ENCODE measurements at places on chromosomes 2 and 18.

DNA sequence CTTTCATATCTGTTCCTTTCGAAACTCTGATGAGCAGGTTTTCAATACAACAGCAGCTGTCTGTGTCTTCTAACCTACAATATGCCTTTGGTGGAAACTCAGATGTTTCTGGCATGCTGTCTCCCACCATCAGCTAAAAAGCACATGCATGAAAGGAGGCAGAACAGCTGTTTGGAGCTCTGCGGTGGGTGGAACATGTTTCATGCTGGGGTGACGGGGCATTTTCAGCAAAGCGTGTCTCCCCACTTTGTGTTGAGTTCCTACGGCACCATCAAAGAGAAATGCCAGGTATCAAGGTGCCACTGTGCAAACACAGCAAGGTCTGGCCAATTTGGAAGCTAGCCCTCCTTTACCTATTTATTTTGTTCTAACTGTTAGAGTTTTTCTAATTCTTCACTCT is 290.1 kb downstream of the CLIP4 start:
- DNase-seq: no peak

DNA sequence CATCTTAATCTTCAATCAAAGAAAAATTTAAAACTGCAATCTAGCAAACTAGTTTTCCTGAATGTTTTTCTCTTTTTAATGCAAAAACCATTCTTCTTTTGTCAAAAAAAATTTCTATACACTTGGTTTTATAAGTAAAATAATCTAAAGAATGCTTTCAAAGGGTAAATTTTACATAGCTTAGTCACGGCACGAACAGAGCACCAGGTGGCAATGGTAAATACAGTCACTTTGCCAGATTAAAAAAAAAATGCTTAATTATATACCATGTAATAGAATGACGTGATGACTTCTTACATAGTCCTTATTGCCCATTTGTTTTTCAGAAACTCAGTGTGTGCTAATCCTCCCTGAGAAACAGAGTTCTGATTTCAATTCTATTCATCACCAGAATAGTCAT is 10.4 kb downstream of the FEZ2 start:
- DNase-seq: no peak

- no peak for DNase-seq
These were observed 137.6 kb downstream of the ATL2 start for GRCh38 chr2:38239452-38239851.

DNA sequence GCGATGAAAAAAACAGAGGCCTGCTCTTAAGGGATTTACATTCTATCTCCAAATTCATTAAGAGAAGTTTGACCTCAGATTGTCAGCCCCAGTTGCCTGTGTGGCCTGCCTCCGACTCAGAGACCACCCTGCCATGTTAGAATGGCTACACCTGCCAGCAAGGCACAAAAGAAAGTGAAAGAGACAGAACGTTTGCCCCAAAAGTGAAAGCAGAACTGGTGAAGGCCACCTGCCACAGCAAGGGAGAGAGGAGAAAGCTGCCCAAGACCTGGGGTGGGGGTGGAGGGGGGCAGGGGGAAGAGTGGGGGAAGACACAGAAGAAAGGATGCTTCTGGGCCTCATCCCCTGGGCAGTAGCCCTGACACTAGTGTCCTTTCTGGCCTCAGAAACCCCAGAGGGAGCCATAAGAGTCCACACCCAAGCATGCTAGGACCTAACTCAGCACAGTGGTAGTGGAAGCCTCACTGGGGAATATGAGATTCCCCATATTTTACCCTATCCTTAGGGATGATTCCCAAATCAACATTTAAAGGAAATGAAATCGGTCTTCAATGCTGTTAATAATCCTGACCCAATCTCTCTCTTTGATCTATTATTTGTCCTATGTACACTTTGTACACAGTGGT is 389.7 kb downstream of the TXNL1 start:
- DNase-seq: no peak

- DNase-seq: no peak
These were observed 627.6 kb downstream of the DPP10 start for GRCh38 chr2:115070002-115070401.

DNA sequence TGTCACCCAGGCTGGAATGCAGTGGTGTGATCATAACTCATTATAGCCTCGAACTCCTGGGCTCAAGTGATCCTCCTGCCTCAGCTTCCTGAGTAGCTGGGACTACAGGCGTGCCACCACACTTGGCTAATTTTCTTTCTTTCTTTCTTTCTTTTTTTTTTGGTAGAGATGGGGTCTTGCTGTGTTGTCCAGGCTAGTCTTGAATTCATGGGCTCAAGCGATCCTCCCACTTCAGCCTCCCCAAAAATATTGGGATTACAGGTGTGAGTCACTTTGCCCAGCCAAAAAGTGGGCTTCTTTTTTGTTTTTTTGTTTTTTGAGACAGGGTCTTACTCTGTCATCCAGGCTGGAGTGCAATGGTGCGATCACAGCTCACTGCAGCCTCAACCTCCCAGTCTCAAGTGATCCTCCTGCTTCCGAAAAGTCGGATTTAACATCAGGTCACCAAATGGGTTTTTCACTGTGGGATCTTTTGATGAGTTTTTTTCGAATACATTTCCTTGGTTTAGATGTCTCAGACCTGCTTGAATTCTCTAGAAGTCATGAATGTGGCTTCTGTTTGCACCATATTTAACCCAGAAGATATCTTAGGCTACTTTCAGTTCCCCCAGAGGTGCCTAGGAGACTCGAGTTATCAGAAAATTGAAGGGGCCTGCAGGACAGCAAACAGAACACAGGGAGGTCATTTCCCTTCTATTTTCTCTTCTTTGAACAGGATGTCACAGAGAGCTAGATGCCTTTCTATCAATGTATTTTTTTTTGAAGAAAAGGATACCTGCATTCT is 8.9 kb downstream of the RAB31 start:
- DNase-seq: no peak

DNA sequence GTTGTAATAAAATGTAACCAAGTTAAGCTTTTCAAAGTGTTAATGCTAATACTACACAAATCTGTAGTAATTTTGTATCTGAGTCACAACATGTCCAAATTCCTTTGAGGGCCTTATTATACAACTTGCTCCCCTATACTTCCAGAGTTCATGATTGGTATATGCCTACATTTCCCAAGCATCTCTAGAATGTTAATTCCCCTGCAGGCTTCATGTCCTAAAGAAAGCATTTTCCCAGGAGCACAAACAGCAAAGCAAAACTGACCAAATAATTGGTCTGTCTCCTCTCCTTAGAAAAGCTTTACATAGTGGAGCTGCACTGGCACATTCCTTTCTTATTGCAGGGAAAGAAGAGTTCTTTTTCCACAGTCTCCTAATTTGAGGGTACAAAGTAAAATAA is 3.7 kb downstream of the ALS2 start:
- no peak for DNase-seq

DNA sequence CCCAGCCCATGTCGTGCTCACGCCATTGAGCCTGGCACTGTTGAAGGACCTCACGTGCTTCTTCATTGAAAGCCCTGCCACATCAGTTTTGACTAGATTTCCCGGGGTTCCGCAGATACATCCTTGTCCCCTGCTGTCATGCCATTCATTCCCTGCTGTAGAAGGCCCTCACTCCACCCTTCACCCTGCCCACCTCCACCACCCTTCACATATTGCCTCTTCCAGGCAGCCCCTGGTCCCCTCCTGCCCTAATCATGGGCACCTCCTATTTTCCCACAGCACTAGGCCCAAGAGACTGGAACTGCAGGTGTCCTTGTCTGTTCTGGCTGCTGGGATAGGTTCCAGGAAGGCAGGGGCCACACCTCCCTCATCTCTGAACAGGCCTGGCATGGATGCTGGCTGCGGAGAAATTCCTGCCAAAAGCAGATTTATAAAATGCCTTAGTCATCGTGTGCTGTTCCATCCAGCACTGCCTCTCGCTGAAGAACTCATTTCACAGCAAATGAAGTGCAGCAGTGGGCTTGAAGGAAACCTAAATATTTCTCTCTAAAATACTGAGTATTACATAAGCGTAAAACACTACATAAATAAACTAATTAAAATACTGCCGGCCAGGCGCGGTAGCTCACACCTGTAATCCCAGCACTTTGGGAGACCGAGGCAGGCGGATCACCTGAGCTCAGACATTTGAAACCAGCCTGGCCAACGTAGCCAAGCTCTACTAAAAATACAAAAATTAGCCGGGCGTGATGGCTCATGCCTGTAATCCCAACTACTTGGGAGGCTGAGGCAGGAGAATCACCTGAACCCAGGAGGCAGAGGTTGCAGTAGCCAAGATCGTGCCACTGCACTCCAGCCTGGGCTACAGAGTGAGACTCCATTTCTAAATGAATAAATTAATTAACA is 38.4 kb downstream of the EIF4E2 start:
- no peak for DNase-seq

DNA sequence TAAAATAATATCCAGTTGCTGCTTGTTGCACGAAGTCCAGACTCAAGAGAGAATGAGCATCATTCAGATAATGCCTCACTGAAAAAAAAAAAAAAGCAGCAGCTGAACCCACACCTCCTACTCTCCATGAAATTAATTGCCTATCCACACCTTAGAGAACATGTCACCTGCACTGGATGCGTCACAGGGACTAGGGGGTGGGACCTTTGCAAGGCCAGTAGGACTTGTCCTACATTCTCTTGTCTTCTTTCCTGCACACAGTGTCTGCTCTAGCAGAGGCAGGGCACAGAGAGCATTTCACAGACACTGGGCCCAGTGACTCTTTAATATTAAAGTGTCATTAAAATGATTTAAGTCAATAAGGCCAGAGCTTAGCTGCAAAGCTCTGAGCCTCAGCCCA is at the start of gene ABCA12:
Gene ABCA12, minus strand, starts transcription at position 148 of the 400 bp plus-strand sequence. CDS start 418 bp downstream, outside the sequence.
- DNase-seq: no peak

DNA sequence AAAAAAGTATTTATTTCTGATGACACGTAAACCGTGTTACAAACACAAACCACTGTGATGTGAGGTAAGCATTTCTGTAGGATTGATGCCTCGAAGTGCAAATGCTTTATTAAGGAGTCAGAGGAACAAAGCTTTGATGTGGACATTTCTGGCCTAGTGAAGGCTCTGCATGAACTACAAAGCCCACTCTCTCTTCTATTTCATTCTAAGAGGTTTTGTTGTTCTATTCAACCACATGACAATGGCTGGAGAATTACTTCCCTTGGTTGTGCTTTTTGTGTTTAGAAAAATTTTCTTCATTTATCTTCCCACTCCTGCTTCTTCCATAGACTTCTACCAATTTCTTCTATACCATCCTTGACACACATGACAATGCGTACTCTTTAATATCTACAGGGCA is 125.7 kb upstream of the CCDC195 start:
- no peak for DNase-seq

- DNase-seq: peak; percentile 83
These were observed 5.5 kb downstream of the SLC11A1 start for GRCh38 chr2:218387369-218388194.

DNA sequence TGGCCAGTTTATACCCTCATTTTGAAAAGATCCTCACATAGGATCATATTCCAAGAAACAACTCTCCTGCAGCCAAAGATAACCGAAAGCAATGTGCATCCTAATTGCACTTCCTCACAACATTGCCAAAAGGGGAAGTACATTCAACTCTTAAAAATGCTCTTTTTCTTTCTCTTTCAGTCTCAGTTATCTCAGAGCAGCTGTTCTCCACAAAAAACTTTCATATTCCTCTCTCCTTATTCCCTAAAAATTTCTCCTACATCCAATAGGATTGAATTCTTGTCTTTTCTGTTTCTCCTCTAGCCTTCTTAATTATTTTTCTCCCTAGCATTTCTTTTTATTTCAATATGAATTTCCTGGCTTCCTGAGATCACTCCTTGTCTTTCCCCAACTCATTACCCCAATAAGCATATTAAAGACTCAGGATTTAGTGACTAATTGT is 7.4 kb upstream of the VRK2 start:
- DNase-seq: peak; percentile 59

- no peak for DNase-seq
These were observed 91.6 kb downstream of the ASB1 start for GRCh38 chr2:238518172-238518820.

GRCh38 chr2:160324917-160325316 is 124.8 kb upstream of the ITGB6 start:
- DNase-seq: no peak

DNA sequence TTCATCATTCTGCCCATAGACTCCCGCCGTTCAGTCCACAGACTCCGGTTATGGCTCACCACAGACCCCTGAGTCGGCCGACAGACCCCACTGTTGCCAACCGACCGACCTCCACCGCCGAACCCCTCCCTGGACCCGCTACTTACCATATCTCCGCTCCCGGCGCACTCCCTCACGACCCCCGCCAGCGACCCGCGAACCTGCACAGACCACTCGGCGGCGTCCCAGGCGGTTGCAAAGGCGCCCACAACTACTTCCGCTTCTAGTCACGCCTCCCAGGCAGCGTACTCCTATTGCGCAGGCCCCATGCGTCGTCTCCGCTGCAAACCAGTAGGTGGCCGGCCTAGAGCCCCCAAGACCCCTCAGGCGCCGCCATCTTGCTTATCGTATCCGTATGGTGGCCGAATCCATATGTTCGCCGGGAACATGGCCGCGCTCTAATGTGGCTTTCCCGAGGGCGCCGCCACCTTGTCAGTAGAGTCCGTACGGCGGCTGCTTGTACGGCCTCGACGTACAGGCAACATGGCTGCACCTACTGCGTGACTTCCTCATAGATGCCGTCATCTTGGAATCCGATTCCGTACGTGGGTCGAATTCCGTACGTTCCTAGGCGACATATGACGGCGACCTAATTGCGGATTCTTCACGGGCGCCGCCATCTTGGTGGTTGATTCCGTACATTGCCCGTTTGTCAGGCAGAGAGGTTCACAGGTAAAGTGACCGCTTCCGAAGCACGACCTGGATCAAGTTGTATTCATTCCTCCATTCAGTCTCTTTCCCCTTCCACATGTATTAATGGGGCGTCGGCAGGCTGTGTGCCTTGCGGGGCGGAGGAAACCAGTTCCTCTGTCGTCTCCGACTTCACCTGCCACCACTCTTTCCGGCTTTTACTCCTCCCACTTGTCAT is at the start of gene CXXC1:
Gene CXXC1, minus strand, starts transcription at position 252 of the 907 bp plus-strand sequence. Its CDS starts 103 bp downstream, at position 149.
- peak; percentile 99 for DNase-seq

DNA sequence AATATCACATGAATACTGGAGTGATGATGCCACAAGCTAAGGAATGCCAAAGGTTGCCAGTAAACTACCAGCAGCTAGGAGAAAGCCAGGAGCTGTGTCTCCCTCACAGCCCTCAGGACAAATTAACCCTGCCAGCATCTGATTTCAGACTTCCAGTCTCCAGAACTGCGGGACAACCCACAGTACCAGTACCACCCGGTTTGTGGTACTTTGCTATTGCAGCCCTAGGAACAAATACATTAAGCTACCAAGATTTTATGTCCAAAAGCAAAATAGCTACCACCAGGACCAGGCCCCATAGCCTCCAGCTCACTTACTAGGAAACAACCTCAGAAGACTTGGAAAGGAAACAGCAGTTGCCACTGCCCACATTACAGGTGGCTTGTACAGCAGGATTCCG is 10.0 kb downstream of the PID1 start:
- DNase-seq: no peak

DNA sequence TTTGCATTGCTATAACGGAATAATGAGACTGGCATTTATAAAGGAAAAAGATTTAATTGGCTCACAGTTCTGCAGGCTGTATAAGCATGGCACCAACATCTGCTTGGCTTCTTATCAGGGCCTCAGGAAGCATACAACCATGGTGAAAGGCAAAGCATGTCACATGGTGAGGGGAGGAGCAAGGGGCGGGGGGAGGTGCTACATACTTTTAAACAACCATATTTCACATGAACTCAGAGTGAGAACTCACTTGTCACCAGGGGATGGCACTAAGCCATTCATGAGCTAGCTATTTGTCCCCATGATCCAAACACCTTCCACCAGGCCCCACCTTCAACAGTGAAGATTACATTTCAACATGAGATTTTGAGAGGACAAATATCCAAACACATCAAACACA is 188.7 kb downstream of the MBD5 start:
- no peak for DNase-seq

All from suppressor macrophage treated with lipopolysaccharide for 1 hour (primary cell).